ENCODE measurements at places on chromosomes 3 and 15.

DNA sequence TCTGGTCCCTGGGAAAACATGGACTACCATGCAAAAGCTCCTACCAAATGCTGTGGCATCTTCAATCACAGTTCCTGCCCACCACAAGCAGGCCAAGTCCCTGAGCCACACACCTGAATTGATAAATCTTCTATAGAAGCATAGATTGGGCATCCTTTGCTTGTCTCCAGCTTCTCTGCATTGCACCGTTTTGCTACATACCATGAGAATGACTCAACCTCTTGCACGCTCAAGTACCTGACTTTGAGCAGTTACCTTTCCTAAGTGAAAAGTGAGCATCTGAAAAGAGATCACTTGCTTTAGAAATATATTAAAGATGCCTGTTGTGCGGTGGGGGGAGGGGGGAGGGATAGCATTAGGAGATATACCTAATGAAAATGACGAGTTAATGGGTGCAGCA, 31.3 kb downstream of the GATM start:
- no peak for DNase-seq

DNA sequence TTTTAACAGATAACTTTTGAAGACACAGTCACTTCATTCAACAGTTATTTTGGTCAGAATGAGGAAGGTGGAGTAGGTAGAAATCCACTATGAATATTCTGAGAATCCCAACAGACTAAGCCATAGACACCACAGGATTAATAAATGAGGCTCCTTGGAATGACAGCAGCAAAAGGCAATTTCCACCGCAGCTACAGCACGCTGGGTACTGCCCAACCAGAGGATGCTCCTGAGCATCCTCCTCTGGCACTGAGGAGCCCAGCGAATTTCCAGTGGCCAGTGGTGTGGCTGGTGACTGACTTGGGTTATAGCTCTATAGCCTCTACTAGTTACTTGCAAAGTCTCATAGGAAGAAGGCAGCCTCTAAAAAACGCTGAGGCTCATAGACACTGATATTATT, 3.6 kb upstream of the NR1D2 start:
- DNase-seq = no peak

GRCh38 chr15:39960411-39960810, 26.5 kb downstream of the EIF2AK4 start:
- DNase-seq = no peak

- no peak for DNase-seq
Measured at GRCh38 chr15:68709876-68710275, 110.8 kb downstream of the ANP32A start.

- DNase-seq = no peak
Measured at GRCh38 chr15:45812200-45812599, 177.4 kb downstream of the SQOR start.

- DNase-seq = no peak
Measured at GRCh38 chr3:43034911-43035310, 55.8 kb downstream of the GASK1A start.

- no peak for DNase-seq
Measured at GRCh38 chr3:46960835-46961234, 15.7 kb downstream of the CCDC12 start.

- no peak for DNase-seq
Measured at GRCh38 chr15:100166313-100166712, 175.5 kb downstream of the ADAMTS17 start.

DNA sequence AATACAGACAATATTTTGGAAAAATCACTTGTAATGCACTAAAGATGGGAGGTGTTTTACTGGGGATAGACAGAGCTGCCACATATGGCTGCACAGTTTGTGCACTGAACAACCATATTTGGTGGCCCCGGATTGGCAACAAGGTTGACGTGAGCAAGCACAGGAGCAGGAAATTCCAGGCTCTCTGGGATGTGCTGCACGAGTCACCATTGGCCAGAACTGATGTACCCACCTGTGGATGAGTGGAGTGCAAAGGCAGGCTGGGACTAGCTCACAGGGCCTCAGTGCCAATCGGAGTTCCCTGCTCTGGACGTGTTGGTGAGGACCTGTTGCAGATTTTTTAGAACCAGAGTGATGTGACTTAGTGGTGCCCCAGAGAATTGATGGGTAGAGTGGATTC, 42.0 kb upstream of the SCAANT1 start:
- no peak for DNase-seq

- DNase-seq = no peak
Measured at GRCh38 chr15:95884276-95884675, 446.2 kb upstream of the NR2F2 start.

DNA sequence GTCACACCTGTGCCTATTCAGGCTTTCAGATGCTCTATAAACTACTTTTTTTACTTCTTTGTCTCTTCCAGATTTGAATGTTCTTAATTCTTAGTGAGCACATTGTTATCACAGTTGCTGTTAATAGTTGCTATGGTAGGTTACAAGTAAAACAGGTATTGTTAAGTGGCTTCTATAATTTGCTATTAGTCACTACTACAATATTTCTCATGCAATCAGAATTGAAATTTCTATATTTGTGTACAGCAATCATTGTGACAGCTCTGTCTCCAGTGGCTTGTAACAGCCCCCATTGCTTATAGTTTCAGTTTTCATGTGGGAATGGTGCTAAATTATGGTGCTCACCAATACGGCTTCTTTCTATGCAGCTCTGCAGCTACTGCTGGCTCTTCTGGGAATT, 318.4 kb upstream of the GOLIM4 start:
- DNase-seq = no peak

- no peak for DNase-seq
Measured at GRCh38 chr3:131714585-131715220, 211.9 kb upstream of the MRPL3 start.

GRCh38 chr3:87390353-87390752, 114.0 kb upstream of the POU1F1 start:
- DNase-seq = no peak

- no peak for DNase-seq
Measured at GRCh38 chr15:27165590-27165989, 194.6 kb downstream of the GABRG3 start.

DNA sequence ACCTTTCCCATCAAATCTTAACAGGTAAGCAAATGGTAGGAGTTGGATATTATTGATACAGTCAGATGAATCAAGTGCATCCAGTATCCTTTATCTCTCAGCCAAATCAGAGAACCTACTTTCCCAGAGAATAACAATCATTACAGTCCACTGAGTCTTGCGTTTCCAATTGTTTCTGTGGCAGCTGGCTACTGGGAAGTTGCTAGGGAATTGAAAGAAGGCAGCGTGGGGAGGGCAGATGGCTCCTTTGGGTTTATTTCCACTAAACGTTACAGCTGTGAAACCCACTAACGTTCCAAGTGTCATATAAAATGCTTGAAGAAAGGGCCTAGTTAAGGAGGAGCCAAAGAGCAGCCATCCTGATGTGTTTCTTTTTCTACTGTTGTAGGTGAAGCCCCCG, 78.4 kb downstream of the WDR72 start:
- no peak for DNase-seq

DNA sequence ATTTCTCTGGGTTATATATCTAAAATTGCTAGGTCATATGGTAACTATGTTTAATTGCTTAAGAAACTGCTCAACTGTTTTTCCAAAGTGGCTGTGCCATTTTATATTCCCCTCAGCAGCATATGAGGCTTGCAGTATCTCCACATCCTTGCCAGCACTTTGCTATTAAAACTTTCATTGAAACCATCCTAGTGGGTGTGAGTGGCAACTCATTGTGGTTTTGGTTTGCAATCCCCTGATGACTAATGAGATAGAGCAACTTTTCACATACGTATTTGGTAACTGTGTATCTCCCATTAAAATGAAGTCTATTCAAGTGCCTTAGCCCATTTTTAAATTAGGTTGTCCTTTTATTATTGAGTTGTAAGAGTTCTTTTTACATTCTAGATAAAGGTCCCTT, 17.3 kb downstream of the KPNA1 start:
- DNase-seq = no peak

- no peak for DNase-seq
Measured at GRCh38 chr15:39414201-39414600, 166.7 kb upstream of the THBS1 start.

- no peak for DNase-seq
Measured at GRCh38 chr3:28250999-28251398, 9.6 kb downstream of the CMC1 start.

- DNase-seq = no peak
Measured at GRCh38 chr15:72284781-72285180, 12.4 kb upstream of the PARP6 start.

GRCh38 chr3:158339638-158340037, 229.7 kb downstream of the RSRC1 start:
- no peak for DNase-seq

- no peak for DNase-seq
Measured at GRCh38 chr3:189307963-189308362, 136.2 kb downstream of the TPRG1 start.

DNA sequence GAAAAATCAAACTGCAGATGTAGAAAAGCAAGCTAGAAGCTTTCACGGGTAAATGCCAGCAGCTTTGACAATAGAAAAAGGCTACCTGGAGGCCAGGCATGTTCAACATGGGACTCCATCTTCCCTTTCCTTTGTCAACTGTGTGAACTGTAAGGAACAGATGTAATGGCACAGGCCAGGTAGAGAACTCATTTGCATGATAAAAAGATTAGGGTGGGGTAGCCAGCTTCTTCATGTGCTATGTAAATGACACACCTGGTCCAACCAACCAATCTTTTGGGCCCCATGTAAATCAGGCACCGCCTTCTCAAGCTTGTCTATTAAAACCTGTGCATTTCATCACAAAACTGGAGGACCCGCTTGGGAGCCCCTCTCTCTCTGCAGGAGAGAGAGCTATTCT, 686.5 kb upstream of the GOLIM4 start:
- DNase-seq = no peak

GRCh38 chr3:183517607-183518006, 37.9 kb downstream of the KLHL6 start:
- DNase-seq = no peak

- no peak for DNase-seq
Measured at GRCh38 chr3:51375571-51375970, 9.5 kb upstream of the MANF start.

DNA sequence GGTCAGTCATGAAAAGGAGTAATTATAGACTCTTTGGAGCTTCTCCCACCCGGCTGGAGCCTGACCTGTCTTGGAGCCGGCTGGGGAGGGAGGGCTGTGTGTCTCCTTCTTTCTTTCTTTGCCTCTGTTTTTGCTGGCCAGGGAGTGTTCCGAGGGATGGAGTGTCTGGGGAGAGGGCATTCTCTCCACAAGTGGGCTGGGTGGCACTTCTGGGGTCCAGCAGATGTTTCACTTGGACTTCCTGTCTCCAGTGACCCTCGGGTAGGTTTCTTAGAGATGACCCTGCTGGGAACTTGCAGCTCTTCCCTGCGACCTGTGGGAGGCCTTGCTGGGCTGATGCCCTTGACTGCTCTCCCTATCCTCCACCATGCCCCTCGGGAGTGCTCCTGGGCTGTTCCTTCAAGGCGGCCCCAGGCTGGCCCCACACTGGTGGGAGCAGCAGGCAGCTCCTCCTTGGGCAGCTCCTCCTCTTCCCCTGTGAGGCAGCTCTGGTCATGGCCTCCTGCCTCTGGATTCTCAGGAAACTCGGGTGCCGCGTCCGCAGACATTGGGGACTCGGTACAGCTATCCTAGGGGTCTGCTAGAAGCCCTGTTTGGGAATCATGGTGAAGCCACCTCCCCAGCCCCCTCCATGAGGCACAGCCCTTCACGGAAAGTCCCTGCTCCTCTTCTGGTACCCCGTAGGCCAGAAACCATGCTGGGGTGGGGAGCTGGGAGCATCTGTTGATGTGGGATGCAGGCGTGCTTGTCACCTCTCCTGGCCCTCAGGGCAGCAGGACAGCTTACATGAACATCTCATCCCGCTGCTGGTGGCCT, 44.9 kb downstream of the APBA2 start:
- DNase-seq = no peak

DNA sequence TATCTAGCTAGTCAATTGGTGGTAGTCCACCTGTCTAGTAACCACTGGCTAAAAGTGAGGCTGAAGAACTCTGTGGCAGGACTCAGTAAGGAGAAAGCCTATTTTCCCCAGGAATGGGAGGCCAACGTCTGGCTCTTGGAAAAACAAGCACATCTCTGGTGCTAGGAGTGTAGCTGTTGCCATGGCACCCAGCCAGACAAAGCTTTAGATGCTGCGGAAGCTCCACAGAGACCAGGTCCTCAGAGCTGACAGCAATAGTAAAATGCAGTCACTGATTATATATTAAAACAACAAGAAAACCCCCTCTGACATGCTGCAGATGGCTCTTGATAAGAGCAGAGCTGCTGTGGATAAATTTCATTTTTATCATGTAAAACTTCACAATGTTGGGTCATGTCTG, 124.9 kb upstream of the STRIT1 start:
- no peak for DNase-seq

- no peak for DNase-seq
Measured at GRCh38 chr15:35886765-35887164, 340.8 kb upstream of the DPH6 start.

DNA sequence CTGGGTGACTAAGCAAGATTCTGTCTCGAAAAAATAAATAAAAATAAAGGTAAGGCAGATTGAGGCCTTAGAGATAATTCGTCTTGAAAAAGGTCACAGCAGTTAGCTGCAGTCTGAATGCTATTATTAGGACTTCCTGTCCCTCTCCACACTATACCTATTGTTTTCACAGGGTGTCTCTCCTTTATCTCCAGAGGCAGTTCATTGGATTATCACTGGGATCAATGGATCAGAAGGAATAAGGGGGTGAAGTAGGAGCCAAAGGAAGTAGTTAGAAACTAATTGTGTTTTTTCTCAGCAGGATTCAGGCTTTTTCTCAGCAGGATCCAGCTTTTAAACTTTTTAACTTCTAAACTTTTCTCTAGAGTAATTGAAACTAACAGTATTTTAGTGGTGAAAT, 326.9 kb downstream of the IL5RA start:
- no peak for DNase-seq

- no peak for DNase-seq
Measured at GRCh38 chr3:53809267-53809666, 37.0 kb downstream of the CHDH start.

DNA sequence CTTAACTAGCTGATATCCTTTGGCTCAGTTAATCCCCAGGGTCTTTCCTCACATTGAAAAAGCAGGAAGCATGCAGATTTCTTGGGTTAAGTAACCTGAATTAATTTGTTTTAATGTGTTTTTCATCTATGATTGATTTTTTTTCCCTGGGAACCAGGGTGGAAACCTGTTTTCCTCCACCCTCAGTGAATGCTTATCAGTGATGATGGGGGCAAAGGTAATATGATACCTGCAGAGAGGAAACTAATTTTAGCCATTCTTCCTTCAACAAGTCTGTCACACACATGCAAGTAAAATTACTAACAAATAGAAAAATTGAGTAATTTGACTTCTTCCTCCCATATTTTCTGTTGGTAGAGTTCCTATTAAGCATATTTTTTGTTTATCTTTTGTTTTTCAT, 5.9 kb downstream of the CASR start:
- no peak for DNase-seq

Data from KG1 (cell line).